ENCODE measurements at places on chromosomes 3 and 15.
A peak's percentile ranks its signal among the peaks of the same experiment; 100 is the strongest.

DNA sequence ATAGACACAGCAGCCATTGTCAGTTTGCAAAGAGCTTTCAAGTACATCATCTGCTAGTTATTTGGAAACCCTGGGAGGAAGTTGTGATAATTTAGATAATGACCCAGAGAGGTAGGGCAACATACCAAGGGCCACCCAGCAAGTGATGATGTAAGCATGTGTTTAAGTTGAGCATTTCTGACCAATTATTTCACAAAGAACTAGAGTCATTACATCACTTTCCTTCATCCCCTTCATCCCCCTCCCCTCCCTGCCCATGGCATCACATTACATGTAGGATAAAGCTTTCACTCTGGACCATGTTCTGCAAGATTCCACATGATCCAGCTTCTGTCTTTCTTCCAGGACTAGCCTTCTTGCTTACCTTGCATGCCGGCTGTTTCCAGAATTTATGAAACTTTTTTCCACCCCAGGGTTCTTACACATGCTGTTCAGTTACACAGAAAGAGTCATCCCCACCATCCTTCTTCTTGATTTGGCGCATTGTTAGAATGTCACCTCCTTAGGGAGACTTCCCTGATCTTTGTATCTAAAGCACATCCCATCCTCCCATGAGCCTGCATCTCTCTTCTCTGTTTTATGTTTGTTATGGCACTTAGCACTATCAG, 71.3 kb downstream of the PTPRG start:
- no peak for DNase-seq

DNA sequence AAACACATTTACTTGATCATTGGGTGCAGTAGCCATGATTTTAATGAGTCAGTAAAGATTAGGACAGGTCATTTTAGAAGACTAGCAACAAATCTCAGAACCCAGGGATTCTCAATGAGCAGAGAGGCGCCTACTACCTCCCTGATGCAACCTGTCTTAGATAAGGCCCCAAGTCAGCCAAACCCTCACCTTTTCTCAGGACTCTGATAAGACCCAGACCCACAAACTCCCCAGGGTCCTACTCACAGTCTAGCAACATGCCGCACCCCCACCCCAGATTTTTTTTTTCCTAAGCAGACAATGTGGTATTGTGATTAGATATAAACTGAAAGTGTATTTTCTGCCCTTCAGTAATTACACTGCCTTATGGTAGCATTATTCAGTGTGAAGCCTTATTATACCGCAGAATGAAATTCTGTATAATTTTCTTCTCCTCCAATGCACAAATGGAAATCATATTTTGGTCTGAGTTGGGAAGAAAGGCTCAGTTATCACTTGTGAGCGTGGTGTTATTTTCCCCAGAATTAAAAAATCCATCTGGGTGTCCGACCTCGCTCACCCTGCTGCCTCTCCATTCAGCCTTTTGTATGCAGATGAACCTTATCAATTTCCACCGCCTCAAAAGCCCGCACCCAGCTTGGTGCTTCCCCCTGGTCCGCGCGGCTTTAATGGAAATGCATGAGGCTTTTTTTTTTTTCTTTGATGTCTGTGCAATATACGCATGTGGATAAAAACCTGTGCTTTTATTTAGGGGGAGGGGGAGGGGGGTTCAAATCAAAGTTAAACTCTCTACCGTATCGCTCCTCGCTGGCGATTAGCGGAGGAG, 122.0 kb upstream of the SOX14 start:
- DNase-seq, result no peak

DNA sequence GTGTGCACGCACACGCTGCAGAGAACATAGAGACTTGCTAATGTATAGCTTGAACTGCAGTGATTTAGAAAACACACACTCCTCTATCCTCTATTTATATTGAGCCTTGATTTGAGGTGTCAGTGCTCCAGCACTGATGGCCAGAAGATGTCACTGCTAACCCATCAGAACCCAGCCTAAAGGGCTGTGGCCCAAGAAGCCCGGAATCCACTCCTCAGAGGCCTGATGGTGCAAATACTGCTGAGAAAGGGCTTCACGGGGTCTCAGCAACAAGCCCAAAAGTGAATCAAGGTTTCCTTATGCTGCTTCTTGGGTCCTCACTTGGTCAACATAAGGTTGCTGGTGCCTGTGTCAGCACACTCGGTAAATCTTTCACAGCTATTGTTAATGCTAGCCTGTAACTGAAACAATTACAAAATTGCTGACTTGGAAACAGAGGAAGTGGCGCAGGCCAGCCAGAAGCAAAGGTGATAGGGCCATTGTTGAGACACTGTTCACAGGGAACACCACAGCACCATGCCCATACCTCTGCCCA, 60.3 kb downstream of the HEG1 start:
- peak; percentile 78 for DNase-seq

DNA sequence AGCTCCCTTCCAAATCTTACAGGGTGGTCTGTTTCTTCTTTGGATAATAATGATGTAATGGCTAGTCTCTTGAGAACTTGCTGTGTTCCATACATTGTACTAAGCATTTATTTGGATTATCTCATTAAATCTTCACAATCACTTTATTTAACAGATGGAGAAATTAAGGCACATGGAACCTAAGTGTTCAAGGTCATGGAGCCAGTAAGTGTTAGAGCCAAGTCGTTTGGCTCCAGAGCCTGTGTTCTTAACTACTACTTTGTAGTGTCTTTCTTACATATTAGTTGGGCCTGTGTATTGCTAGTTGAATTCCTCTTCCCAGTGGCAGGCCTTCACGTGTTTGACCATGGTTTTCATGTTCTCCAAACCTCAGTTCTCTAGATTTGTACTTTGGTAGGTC, 177.8 kb downstream of the ATG7 start:
- no peak for DNase-seq

DNA sequence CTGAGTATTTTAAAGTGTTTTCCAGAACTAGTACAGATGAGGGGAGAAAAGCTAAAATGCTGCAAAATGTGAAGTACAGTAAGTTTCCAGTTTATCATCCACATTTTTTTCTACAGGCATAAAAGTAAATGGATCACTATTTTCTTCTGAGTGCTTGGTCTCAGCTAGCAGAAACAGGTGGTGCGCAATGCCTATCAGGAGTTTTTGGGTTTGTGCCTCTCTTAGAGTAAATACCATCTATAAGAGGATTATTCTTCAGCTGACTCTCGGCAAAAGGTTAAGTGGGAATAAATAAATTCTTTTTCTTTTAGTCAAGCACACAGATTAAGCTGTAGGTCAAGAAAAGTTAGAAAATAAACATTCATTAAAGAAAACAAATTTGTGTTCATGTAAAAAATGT, 1027.7 kb downstream of the PLOD2 start:
- no peak for DNase-seq

DNA sequence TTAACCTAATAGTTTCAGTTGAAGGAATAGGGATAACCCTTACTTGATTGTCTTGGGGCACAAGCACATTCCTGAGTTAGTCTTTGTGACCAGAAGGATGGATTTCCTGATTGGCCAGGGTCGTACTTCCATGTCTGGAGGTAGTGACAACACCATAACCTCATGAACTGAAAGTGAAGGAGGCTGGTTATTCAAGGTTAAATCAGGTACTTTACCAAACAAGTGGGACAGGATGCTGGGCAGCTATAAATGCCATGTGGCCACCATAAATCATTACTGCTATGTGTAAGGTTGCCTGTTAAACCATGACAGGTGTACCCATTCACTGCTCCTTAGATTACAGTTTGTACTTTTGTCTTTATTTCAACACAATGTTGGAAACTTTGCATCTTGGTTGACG, 128.3 kb upstream of the SAMMSON start:
- no peak for DNase-seq

- no peak for DNase-seq
Measured at GRCh38 chr3:127803619-127804018, 18.7 kb downstream of the MGLL start.

DNA sequence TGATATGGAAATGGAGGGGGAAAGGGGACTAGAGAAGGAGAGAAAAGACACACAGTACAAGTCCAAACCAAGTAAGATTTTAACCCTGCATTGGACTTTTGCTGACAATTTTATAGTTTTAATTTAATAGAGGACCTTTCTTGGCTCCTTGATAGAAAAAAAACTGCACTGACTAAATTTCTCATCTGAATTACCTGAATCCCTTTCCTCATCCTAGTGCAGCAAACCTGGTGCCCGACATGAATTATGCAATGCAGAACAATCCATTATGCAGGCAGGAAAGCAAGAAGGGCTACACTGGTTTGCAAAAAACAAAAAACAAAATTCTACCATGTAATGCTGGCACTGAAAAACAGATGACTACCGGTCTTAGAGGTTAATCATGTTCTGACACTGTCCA, 15.5 kb downstream of the MAGI1 start:
- DNase-seq, result no peak

DNA sequence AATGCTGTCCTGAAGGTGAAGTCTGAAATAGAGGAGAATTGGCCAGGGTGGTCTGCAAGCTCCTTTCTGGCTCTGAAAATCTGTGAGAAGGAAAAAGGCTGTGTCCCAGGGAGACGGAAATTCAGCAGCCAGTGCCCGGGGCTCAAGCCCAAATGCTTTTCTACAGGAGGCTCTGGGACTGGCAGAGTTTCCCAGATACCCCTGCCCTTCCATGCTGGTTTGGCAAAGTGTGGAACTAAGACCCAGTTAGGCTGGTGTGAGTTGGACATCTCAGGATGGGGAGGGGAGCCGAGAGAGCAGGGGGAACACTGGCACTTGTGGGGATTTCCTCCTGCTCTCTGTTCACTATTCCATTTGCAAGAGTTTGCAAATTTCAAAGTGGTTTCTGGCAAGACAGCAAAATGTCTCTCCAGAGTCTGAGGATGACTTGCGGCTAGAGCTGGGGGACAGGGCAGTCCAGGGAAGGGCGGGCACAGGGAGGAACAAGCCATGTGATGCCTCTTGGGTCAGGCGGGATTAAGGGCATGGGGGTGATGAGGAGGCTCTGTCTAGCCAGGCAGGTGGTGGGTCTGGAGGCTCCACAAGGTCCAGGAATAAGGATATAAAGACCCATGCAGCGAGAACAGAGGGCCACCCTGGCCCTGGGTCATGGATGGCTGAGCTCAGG, 152.3 kb downstream of the RAB11A start:
- DNase-seq, result no peak

GRCh38 chr3:153354641-153355040, 192.6 kb downstream of the RAP2B start:
- no peak for DNase-seq

DNA sequence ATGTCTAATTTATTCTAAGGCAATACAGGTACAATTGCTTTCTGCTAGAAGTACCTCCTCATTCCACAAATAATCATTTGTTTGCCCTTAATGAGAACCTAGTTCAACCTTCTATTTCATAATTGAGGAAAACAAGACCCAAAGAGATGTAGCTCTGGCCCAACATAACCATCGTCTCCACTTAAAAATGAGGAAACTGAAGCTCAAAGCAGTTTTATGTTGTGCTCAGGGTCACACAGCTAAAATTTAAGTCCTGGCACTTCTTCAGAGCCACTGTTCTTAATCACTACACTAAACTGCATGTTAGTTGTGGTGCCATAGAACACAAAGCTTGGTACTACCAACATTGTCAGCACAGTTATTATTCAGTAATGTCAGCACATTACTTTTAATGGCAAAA, 108.0 kb downstream of the SERPINI1 start:
- no peak for DNase-seq

DNA sequence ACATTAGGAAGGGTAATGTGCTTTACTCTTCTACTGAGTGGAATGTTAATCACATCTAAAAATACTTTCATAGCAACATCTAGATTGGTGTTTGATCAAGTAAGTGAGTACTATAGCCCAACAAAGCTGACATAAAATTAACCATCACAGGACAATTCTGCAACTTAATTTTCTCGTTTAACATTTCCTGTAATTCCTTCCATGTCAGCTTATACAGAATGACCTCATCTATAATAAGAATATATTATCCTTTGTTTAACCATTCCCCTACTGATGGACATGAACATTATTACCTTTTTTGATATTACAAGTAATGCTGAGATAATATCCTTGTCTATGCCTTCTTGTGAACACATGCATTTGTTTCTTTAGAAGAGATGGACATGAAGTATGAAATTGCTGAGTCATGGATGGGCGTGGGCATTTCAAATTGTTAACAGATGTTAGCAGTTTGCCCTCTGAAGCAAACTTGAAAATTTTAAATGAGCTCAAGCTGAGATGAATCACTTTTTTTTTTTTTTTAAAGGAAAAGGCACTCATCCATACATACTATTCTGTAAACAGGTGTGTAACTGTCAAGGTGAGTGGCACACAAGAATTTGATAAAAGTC, 85.1 kb downstream of the OXNAD1 start:
- no peak for DNase-seq

- no peak for DNase-seq
Measured at GRCh38 chr15:62773369-62774165, 269.0 kb upstream of the TPM1 start.

DNA sequence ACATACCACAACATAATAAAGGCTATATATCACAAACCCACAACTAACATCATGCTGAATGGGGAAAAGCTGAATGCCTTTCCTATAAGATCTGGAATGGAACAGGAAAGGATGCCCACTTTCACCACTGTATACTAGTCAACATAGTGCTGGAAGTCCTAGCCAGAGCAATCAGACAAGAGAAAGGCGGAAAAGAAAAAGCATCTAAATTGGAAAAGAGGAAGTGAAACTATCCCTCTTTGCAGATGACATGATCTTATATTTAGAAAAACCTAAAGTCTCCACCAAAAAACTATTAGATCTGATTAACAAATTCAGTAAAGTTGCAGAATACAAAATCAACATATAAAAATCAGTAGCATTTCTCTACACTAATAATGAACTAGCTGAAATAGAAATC, 14.6 kb upstream of the PIK3CA start:
- DNase-seq, result no peak

DNA sequence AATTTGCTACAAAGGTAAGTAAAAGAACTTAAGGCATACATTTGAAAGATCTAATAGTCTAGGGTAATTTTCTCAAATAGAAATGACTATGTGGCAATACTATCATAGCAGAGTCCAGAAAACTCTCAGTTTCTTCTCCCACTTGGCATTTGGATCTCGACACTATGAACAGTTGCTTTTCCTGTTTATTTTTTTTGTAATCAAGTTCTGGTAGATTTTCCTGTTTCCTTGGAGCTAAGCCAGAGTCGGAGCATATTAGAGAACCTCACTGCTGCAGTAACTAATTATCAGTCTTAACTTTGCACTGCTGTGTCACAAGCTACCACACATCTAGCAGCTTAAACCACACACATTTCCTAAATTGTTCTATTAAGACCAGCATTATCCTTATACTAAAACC, 44.9 kb upstream of the ZNF385D start:
- DNase-seq, result no peak

DNA sequence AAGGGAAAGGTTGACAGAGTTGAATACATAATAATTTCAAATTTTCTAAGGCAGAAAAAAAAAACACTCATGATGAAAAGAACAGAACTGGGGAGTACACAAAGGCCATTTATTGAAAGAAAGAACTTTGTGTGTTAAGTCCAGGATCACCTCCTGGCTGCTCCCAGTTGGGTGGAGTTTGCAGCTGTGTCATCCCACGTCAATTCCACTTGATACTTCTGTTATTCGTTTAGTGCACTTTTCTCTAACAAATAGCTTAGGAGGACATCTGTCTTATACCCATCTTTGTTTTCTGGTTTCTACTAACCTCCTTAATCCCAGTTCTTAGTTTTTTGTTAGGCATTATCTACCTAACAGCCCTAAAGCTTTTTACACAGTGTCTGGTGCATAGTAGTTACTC, 44.7 kb downstream of the SGO1 start:
- DNase-seq, result no peak

GRCh38 chr15:33262306-33262705, 48.5 kb upstream of the RYR3 start:
- DNase-seq, result no peak

GRCh38 chr3:73813291-73813690, 188.6 kb upstream of the PDZRN3 start:
- DNase-seq, result no peak
